Stimulated activated CD8-positive, alpha-beta memory T cell treated with anti-CD3 and anti-CD28 coated beads, Interleukin-7, amount 100 ng/mL, for 1 hour (primary cell): ENCODE measurements at places on chromosomes 6 and 20.

DNA sequence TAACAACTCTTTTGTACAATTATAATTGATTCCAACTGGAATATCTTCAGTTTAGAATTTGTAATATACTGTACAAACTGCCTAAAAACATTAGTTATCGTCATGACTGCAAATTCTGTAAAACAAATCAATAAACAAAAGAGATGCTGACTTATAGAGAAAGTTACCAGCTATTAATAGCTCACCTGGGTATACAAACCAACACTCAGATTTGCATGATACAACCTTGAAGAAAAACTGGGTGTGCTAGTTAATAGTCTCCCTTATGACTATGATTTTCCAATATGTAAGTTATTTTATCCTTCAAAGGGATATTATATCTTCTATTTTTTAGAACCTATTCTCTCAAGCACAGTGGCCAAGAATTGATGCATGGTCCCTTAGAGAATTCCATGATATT lies 698.5 kb downstream of the FRK start:
- DNase-seq: no peak

GRCh38 chr6:131368198-131368911 lies 204.7 kb upstream of the ARG1 start:
- no peak for DNase-seq

DNA sequence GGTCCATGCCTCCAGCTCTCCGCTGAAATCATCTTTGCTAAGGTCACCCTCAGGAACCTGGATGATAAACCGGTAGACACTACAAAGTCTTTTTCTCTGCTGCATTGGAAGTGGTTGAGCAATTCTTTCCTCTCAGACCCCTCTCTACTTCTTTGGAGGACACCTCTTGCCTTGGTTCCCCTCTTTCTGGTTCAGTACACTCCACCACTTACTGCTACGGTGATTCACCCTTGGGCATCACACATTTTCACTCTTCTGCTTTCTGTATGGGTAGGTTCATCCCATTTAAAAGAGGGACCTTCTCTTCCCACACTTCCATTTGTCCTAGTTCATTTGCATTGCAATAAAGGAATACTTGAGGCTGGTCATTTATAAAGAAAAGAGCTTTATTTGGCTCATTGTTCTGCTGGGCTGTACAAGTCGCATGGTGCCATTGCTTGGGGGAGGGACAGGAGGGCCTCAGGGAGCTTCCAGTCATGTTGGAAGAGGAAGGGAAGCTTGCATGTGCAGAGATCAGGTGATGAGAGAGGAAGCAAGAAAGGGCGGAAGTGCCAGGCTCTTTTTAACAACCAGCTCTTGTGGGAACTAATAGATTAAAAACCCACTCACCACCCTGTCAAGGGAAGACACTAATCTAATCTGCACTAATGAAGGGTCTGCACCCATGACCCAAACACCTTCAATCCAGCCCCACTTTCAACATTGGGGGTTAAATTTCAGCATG lies 149.7 kb upstream of the TMEM170B start:
- no peak for DNase-seq

GRCh38 chr6:138724015-138724414 lies 49.6 kb upstream of the CCDC28A start:
- no peak for DNase-seq

DNA sequence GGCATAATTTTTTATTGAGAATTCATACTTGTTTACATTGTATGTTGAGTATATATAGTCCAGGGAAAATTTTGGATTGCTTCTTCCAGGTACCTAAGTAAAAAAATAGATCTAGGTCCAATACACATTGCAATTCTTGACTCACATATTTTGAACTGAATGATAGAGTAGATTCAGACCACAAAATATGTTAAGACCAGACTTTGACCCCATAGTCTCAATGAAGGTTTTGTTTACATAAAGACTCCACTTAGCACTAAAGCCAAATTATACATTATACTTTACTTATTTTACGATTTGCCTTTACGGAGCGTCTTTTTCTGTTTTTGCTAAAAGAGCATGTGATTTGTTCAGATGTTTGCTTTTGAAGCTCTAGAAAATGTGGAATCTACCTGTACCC lies 144.1 kb upstream of the PTCHD4 start:
- no peak for DNase-seq

DNA sequence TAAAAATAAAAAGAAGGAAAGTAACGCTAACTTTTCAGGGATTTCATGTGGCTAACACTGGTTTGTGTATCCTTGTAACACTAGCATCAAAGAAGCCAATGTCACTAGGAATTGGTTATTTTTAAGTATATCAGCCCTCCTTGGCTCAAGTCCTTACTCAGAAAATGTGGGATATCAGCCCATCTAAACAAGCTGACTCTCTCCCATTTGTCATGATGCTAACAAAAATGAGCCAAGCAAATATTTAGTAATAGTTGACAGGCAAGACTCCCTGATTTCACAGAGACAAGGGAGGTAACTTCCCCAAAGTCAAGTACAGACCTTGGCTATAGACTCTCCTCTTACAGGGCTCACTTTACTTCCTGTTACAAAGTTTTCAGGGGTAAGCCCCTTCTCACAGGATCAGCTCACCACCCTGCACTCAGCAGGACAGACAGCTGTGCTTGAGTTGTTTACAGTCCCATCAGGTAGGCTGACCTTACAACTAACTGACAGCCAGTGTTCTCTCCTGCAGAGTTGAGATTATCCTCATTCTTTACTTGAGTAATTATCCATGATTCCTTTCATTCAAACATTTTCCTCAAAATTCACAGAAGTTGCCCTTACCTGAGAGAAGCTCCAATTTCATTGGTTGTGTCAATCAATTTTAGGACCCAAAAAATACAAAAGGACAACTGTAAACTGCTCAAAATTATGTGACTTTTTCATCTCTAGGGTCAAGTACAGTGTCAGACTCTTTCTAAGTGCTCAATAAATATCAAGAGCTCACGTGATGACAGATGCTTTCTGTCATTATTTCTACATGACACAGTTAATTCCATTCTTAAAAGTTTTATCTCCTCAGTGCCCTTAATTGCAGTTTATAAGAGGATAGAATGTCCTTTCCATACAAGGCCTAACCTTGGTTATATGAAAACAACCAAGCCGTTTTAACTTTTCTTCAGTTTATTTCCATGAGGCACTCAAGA lies 38.1 kb upstream of the BMP5 start:
- DNase-seq: no peak

DNA sequence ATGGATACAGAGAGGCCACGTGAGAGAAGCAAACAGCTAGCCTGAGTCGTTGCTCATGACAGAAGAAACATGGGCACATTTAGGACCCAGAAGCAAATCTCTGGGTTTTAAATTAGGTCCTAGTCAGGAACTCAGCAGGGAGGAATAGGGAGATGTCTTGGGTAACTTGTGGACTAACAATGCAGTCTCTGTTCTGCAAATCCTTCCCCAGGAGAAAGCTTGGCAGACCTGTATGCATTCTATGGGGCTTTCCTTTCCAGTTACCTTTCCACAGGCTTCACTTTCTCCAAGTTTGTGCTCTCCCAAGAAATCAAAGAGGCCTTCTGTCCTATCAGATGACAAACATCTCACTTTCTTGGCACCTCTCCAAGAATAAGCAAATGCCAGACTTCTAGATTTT lies 47.2 kb upstream of the PLCB4 start:
- DNase-seq: no peak

DNA sequence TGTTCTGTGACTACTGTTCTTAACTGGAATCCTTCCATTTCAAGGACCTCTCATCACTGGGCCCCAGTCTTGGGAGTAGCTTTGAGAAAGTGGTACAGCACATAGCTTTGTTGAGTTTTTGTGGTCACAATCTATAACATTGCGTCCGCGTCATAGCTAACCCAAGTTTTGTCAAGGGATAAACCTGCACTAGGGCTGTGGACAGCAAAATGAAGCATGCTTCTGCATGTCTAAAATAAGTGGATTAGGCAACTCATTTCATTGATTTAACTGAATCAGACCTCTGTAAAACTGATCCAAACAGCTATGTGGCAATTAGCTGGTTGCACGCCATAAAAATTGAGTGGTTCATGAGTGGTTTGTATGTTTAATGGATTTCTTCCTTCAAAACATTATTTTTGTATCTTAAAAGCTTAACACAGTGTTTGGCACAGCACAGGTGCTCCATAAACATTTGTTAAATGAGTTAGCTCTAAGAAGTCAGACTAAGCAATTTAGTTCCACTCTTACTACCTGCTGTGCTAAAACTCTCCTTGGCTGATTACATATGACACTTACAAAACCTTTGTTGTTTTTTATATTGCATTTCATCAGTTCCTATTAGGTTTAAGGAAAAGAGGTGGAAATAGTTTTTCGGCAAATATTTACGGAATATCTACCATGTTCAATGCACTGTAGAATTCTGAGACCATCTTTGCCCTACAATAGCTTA lies 160.3 kb upstream of the ATXN1 start:
- no peak for DNase-seq

- no peak for DNase-seq
These were observed 211.6 kb upstream of the ZNF217 start for GRCh38 chr20:53804920-53805894.

DNA sequence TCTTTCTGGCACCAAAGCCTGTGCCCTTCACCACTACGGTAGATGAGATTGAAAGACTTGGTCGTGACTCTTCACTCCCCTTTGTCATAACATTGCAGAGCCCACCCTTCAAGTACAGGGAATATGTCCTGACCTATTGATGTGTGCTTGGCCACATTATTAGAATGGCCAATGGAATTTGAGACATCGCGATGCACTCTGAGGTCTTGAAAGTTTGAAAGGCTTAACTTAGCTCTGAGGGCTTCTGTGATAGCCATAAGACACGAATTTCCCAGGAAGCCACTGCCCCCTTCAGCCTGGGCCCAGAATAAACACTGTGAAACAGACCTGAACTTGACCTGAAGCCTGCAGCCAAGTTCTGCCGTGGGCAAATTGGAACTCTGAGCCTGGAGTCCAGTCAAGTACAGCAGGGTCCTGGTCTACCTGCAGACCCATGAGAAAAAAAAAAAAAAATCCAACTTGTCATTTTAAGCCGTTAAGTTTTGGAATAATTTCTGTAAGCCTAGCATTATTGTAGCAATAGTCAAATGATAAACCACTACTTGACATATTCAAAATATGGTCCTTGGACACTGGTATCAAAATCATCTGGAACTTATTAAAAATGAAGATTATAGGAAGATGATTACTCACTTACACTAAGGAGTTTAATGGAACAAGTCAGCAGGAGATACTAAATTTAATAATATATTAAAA lies 36.9 kb upstream of the TRAF3IP2 start:
- no peak for DNase-seq

DNA sequence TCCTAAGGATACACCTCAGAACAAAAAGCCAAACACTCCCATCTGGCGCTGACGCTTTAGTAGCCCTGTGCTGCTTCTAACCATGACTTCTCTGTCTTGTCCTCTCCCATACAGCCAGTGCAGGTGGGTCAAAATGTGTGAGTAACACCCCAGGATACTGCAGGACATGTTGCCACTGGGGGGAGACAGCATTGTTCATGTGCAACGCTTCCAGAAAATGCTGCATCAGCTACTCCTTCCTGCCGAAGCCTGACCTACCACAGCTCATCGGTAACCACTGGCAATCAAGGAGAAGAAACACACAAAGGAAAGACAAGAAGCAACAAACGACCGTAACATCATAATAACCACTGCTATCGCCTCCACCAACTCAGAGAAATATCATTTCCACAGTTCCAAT lies 1.4 kb downstream of the DEFB132 start:
- DNase-seq: no peak

- DNase-seq: no peak
These were observed 282.4 kb upstream of the HSF2 start for GRCh38 chr6:122116835-122117627.

DNA sequence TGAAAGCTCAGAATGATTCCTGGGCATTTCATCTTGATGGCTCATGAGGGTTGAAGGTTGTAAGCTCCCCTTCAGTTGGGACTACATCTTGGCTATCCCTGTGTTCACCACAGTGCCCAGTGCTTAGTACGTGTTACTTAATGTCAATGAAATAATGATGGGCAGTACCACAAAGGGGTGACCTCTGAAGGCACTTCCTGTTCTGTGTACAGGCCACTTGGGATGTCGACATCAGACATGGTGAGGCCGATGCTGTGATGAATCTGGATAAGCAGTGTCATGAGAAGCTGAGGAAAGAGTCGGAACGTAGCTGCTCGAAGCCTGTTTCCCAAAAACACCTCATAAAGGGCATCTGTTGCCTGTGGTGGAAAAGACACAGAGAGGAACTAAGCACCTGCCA lies 27.6 kb upstream of the RBL1 start:
- DNase-seq: no peak

- no peak for DNase-seq
These were observed 1.3 kb downstream of the RNF146 start for GRCh38 chr6:127267646-127268625.

DNA sequence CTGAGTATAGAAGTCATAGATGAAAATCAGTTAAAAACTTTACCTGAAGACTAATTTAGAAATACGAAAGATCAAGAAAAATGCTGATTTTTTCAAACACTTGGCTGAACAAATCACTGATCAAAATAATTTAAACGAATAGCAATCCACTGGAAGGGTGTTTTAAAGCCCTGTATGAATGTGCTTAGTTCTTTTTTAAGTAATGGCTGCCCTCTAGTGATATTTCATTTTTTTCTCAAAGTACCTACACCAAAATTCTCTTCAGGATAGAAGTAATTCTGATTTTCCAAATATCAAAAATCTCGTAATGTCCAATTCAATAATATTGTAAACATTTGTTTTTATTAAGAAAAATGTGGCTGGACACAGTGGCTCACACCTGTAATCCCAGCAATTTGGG lies 32.5 kb downstream of the AKAP7 start:
- DNase-seq: no peak

DNA sequence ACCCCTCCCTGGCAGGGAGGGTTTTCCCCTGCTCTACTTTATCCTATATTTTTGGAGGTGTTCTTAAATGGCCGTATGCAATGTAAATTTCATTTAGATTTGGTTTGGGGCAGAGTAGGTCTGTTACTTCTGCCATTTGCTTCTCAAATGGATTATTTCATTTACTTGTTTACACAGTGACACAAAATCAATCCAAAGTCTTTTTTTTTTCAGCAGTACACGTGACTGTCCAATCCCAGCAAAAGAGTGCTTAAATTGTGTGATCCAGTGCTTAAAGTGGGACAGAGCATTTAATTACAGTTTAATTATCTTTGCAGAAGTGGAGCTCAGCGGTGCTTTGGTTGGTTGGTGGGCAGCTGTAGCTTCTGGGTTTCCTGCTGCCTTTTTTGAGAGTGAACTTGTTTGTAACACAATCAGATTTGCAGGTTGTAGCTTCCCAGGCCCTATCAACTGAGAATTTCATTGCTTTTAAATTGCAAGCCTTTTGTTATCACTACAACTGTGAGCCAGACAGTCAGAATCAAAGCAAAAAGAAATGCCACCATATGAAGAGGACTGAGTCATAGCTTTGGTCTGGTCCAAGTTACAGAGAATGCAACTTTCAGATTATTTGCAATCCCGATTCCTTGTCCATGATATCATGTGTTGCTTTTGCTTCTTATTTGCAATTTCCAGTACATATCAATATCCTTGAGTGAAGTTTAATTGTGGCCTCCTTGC lies 216.9 kb downstream of the DOK5 start:
- no peak for DNase-seq

GRCh38 chr6:151536188-151536479 lies 42.3 kb downstream of the CCDC170 start:
- DNase-seq: no peak

GRCh38 chr6:146269482-146269881 lies 240.6 kb downstream of the GRM1 start:
- no peak for DNase-seq

GRCh38 chr6:137266309-137266586 lies 47.1 kb upstream of the IFNGR1 start:
- DNase-seq: no peak
